ENCODE measurements at places on chromosomes 2 and 18.

DNA sequence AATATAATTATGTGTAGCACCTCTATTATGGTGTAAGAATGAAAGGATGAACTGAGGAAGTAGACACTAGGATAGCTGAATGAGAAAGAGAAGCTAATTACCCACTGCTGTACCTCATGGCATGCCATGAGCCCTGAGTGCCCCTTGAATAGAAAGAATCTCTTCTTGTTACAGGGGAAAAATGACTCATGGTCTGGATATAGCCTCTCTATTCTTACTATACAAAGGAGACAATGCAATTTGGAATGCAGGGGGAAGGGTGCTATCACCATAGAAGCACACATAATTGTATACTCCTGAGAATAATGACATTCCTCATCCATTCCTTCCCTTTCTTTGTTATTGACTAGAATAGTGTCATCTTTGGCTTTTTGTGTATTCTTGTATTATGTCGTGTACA is 385.2 kb downstream of the CDH7 start:
- no peak for DNase-seq

- no peak for DNase-seq
Observed at GRCh38 chr2:213934560-213934959, 476.3 kb upstream of the VWC2L start.

DNA sequence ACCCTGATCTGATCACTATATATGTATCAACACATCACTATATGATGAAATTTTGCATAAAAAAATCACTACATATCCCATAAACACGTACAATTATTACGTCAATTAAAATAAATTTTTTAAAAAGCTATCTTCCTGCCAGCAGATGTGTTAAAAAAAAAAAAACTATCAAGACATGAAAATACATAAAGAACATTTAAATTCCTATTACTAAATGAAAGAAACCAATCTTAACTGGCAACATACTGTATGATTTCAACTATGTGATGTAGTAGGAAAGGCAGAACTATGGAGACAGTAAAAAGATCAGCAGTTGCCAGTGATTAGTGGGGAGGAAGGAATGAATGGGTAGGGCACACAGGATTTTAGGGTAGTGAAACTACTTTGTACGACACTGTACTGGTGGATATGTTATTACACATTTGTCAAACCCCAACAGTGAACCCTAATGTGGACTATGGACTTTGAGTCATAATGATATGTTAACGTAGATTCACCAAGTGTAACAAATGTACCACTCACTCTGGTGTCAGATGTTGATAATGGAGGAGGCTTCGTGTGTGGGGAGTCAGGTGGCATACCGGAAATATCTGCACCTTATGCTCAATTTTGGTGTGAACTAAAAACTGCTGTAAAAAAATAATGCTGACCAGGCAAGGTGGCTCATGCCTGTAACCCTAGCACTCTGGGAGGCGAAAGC is 27.4 kb downstream of the USP34 start:
- DNase-seq = no peak

DNA sequence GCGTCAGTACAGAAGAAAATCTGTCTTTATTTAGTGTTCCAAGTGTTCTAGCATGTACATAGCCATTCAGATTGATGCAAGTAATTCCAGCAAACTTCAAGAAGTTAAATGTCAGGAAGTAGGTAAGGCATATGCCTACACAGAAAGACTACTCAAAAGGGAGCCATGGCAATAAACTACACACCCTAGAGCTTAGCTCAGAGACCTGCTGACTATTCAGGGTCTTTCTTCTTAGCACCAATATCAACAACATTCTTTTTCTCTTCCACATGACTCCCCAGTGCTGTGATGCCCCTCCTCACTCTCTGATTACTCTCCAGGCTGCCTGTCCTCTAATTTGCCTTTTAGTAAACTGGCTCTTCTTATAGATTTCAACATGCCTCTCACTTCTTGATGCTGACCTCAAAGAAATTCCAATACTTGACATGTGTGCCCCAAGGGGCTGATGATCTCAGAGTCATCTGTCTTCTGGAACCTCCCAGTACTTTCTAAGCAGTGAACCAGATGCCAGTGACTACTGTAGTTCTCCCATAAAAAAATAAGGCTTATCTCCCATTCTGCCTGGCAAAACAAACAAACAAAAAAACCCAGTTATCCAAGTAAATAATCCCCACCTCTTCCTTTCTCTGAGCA is 909.2 kb upstream of the FANCL start:
- DNase-seq = no peak

DNA sequence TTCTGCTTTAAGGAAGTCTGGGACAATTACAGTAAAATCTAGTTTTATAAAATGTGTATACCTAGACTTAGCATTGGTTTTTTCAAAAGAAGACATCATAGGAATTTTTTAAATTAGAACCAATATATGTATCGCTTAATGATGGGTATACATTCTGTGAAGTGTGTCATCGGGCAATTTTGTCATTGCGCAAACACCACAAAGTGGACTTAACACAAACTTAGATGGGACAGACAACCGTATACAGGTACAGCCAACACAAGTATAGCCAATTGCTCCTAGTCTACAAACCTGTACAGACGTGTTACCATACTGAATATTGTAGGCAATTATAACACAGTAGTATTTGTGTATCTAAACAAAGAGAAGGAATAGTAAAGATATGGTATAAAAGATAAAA is 12.7 kb downstream of the MYO1B start:
- no peak for DNase-seq

- DNase-seq = no peak
Observed at GRCh38 chr2:138720035-138720838, 60.0 kb downstream of the NXPH2 start.

- no peak for DNase-seq
Observed at GRCh38 chr2:231691251-231691772, 17.0 kb upstream of the PTMA start.

- DNase-seq = no peak
Observed at GRCh38 chr2:85135660-85135914, 2.4 kb downstream of the TCF7L1 start.

DNA sequence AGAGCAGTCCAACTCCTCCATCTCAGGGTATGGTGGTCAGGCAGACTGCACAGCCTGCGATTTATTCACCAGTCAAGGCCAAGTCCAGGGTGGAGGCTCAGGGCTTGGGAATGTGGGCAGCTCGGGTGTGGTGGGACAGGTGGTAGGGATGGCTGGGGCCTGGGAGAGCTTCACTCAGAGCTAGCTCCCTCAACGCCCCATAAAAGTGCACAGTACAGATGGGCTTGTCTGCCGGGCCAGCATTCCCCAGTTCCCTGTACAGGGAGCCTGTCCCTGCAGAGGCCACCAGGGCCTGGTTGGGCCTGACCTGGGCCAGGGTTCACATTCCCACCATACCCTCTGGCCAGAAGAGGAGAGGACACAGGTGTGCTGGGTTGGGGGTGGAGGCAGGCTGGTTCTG is 49.2 kb upstream of the OTOS start:
- no peak for DNase-seq

DNA sequence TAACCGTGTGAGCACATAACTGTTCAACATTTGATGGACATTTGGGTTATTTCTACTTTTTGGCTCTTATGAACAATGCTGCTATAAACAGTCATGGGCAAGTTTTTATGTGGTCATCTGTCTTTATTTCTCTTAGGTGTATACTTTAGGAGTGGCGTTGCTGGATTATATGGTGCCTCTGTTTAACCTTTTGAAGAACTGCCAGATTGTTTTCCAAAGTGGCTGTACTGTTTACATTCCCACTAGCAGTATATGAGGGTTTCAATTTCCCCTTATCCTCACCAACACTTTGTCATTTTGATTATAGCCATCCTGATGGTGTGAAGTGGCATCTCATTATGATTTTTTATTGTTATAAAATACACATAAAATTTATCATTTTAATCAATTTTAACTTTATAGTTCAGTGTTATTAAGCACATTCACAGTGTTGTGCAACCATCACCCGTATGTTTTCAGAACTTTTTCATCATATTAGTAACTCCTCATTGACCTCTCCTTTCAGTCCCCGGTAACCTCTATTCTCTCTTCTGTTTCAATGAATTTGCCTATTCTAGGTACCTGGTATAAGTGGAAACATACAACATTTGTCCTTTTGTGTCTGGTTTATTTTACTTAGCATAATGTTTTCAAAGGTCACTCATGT is 55.4 kb downstream of the EML4 start:
- DNase-seq = no peak
